ENCODE measurements at places on chromosomes 3 and 15.

DNA sequence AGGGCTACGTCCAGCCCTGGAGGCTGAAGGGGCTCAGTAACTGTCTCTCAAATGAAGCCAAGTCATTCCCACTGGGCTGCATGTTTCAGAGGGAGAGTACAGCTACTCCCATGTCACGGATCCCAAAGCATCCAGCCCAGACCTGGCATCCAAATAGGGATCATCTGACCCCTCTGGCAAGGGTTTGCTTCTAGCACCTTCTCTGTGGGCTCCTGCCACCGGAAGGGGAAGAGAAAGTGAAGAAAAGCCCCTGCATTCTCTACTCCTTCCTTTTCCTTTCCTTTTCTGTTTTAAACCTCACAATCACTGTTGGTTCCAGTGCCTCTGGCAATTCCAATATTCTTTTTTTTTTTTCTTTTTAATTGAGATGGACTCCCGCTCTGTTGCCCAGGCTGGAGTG lies 64.5 kb upstream of the CTSH start:
- no peak for DNase-seq

DNA sequence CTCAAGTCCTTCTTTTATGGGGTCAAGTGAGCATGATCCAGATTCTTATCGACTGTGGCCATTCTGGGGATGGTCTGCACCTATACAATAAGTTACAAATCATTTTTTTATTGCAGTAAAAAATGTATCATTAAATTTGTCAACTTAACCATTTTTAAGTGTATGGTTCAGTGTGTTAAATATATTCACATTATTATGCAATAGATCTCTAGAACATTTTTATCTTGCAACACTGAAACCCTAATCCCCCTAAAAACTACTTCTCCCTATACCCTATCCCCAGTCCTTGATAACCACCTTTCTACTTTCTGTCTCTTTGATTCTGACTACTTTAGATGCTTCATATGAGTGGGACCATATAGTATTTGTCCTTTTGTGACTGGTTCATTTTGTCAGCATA lies 10.4 kb upstream of the BOC start:
- no peak for DNase-seq

- no peak for DNase-seq
Observed at GRCh38 chr3:55615694-55616295, 128.7 kb upstream of the WNT5A start.

GRCh38 chr3:155465664-155466063 lies 172.2 kb upstream of the STRIT1 start:
- no peak for DNase-seq

GRCh38 chr3:30142946-30143345 lies 463.5 kb upstream of the TGFBR2 start:
- no peak for DNase-seq

DNA sequence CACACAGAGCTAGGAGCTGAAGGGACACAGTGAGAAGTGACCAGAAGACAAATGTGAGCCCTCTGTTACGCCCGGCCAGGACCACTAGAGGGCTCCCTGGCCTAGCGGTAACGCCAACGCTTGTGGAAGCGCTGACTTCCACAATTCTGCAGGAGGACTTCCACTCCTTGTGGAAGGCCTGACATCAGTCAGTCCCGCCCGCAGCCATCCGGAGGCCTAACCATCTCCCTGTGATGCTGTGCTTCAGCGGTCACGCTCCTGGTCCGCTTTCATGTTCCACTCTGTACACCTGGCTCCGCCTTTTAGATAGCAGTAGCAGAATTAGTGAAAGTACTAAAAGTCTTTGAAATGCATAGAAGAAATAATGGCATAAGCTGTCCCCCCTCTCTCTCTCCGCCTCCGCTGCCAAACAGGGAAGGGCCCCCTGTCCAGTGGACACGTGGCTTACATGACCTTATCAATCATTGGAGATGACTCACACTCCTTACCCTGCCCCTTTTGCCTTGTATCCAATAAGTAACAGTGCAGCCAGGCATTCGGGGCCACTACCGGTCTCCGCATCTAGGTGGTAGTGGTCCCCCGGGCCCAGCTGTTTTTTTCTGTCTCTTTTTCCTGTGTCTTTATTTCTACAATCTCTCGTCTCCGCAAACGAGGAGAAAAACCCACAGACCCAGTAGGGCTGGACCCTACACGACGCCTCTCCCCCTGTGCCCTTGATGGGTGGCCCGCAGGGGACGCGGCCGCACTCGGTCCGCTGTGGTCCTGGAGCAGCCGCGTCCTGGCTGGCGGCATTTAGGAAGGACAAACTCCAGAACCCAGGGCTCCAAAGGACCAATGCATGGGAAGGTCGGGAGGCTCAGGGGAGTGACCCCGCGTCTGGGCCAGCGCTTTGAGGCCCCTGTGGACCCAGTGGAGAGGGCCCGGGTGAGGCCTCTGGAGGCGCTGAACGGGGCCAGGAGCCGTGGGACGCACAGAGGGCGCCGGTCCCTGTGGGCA lies 27.0 kb upstream of the RPL32 start:
- peak; percentile 76 for DNase-seq

GRCh38 chr3:195714380-195715011 lies 6.3 kb upstream of the MUC20 start:
- DNase-seq = no peak

DNA sequence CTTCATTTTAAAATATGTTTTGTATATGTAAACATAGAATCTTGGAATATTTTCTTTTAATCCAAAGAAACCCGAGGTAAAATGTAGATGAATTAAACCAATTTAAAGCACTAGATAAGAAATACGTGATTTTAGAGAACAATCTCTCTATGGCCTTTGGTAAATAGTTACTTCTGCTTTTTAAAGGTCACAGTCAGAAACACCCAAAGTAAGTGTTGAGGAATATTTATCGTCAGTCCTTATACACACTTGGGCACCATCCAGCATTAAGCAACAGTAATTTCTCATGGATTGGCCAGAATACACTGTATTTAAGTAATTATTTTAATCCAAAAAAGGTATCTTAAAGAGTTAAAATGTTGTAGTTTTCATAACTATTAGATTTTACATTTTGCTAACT lies 713.2 kb downstream of the NLGN1 start:
- no peak for DNase-seq

GRCh38 chr3:51514210-51514609 lies 14.4 kb upstream of the DCAF1 start:
- no peak for DNase-seq
